ENCODE measurements at places on chromosomes 5 and 9.

DNA sequence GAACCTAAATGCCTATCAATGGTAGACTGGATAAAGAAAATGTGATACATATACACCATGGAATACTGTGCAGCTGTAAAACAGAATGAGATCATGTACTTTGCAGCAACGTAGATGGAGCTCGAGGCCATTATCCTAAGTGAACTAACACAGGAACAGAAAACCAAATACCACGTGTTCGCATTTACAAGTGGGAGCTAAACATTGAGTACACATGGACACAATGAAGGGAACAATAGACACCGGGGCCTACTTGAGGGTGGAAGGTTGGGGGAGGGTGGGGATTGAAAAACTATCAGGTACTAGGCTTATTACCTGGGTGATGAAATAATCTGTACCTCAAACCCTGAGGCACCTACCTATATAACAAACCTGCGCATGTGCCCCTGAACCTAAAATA lies 22.4 kb upstream of the DEPDC1B start:
- no peak for DNase-seq

DNA sequence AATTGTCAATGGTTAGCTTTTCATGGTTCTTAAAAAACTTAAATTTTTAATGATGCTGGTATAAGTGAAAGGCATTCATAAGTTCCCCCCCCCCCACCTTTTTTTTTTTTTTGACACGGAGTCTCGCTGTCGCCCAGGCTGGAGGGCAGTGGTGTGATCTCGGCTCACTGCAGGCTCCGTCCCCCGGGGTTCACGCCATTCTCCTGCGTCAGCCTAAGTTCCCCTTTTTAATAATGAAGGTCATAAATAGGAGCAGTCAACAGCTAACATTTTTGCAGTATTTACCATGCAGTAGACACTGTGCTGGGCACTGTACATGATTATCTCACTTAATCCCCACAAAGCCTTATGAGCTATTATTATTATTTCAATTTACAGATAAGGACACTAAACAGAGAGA lies 556.3 kb downstream of the PDE4D start:
- no peak for DNase-seq

GRCh38 chr9:86839522-86839921 lies 107.8 kb downstream of the GAS1 start:
- no peak for DNase-seq

DNA sequence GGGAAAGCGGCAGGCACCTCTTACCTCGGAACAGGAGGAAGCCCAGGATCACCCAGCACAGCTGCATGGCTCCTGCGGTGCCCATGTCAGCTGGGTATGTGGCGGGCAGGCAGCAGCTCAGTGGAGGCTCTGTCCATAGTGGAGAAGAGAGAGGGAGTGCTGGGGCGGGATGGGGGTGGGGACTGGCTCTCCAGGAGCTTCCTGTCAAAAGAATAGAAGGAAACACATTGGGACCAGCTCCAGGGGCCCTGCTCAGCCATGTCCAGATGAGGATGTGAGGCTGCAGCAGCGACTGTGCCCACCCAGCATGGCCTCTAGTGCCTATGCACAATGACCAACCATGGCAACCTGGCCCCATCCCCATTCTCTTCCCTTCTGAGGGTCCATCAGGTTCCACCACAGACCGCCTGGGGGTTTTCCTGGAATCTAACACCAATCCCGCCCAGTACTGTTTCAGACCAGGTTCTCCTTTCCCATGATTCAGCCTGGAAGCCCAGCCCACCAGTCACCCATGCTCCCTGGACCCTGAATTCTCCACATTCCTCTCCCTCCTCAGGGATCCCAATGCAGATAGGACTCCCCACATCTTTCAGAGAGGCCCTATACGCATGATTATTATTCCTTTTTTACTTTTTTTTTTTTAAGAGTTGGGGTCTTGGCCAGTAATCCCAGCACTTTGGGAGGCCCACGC lies at the start of gene ECSCR:
Gene ECSCR (minus strand): TSS at position 158 of the 691 bp plus-strand sequence. CDS start 73 bp downstream, at position 85.
- DNase-seq, result no peak

- peak; percentile 77 for DNase-seq
Observed at GRCh38 chr9:3508521-3509291, 17.1 kb downstream of the RFX3 start.

GRCh38 chr9:136978073-136978864 lies 965 bp downstream of the PTGDS start:
- peak; percentile 53 for DNase-seq

GRCh38 chr9:82546136-82546535 lies 516.8 kb downstream of the RASEF start:
- DNase-seq, result no peak

DNA sequence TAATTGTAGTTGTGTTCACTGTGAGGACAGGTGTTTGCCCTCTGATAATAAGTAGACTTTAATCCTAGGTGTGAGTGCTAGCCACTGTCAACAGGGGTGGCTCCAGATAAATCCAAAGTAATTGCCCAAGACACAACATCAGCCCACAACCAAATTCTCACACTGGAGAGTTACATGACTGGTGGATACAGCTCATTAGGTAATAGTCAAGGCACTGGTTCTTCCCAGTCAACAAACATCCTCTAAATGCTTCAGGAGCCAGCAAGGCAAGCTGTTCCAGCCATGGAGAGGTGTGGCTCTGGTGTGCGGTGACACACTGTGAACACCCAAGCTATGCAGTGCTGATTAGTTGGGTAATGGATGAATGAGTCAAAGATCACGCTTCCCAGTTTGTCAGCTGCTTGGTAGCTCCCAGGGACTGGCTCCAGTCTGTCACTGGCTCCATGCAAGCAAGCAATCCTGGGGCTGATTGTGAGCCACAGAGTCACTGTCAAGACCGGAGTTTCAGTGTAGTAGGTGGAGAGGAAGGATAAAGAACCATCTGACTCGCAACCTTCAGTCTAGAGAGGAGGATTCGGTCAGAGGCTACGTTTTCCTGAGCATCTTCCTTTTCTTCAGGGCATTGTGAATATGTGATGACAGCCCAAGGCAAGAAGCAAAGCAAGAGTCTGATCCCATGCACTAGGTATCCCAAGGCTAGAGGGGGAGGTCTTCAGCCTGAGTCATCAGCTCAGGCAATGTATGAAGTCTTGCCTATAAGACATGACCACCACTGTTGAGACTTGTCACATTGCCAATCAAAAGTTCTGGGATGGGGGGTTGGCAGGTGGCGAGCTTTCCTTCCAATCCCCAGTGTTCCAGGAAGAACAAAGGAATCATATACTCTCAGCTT lies 63.1 kb downstream of the UGCG start:
- no peak for DNase-seq

- no peak for DNase-seq
Observed at GRCh38 chr5:7377761-7378160, 18.2 kb upstream of the ADCY2 start.

GRCh38 chr9:68878450-68878849 lies 135.5 kb downstream of the PRKACG start:
- no peak for DNase-seq

DNA sequence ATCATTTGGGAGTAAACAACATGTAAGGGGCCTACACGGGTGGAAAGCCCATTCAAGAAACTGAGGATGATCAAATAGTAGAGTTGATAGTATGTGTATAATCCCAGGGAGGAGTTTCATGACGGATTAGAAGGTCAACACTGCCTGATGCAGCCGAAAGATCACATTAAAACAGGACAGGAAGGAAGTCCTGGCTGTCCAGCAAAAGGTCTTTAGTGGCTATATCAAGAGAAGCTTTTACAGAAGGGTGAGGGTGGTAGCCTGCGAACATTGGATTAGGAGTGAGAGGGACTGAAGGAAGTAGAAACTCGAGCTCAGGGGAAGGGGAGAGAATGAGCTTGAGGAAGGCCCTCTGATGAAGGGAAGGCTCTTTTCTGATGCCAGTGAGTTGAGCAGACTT lies 36.0 kb downstream of the DOCK8 start:
- DNase-seq, result no peak

DNA sequence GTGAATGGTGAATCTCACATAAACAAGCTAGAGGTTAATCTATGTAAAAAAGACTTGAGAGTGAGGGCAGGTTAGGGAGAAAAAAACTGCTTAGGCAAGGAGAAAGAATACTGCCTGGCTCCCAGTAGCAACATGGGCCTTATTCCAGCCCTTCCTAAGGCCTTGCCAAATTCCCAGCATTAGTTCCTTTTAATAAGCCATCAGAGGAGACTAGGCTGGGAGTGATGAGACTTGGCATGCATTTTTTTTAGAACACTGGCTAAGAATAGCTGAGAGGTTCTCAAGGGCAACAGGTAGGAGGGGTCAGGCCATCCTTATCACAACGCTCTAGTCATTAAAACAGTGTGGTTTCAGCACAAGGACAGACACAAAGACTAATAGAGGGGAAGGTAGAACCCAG lies 20.9 kb upstream of the ZBTB43 start:
- no peak for DNase-seq

DNA sequence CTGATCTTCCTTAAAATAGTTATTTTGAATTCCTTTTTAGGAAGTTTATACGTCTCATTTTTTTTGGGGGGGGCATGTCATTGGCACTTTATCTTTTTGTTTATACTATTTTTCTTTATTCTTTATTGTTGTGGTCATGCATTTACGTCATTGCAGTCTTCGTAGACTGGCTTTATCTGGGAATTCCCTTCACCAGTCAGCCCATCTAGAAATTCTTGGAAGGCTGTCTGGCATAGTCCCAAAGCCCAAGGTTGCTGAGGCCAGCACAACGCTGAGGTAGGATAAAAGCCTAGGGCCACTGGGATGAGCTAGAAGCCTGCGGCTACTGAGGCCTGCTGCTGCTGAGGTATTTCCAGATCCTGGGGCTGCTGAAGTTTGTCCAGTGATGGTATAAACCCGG lies 121.5 kb downstream of the ISOC1 start:
- no peak for DNase-seq

GRCh38 chr9:36036253-36036779 lies 397 bp upstream of the RECK start:
- DNase-seq, result no peak

DNA sequence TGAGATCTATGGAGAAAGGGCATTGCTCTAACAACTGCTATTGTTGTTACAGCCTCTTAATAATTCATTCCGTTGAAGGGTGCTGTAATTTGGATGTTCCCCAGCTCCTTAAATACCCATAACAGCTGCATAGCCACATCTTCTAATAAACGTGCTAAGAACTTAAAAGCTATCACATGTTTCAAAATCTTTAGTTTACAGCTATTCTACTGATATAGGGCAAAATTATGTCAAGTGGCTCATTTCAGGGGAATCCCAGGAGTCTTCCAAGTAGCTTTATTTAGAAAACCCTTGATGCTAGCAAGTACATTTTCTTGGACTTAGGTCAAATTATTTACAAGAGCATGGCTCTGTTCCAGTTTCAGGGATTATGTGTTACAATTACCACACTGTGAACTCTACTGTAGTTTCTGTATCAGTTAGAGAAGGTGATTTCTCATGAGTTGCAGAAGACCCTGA lies 990.4 kb upstream of the ACO1 start:
- DNase-seq, result no peak

DNA sequence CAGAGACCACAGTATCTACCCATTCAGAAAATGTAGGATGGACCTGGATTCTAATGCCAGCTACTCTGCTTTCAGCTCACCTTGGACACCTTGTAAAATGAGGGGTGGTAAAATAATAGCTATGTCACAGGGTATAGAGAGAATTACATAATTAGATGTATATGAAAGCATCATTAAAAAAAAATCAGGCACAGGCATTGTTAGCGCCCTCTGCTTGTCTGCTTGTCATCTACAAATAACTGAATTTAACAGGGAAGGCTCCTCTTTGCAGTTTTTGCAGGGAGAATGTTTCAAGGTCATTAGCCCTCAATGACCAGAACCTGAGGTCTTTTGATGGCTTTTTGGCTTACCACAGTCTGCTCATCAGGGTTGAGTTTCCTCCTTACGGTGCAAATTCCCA lies 58.0 kb downstream of the GPR21 start:
- no peak for DNase-seq

DNA sequence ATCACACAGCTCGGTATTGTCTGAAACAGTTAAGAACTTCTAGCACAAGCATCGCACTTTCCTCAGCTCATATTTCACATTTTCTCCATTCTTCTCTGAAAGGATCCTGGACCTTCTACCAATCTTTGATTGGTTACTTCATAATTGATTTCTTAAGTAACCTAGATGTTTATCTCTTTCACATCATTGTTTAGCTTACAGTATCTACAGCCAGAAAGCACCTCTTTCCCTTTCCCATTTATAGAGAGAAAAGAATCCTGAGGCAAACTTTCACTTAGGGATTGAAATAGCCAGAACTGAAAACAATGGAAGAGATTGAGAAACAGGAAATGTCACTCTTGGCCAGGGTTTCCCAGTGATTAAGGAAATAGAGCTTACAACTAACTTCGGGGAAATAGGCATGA lies 2.5 kb downstream of the IL33 start:
- no peak for DNase-seq

- DNase-seq, result no peak
Observed at GRCh38 chr9:133934482-133935232, 57.5 kb downstream of the VAV2 start.

DNA sequence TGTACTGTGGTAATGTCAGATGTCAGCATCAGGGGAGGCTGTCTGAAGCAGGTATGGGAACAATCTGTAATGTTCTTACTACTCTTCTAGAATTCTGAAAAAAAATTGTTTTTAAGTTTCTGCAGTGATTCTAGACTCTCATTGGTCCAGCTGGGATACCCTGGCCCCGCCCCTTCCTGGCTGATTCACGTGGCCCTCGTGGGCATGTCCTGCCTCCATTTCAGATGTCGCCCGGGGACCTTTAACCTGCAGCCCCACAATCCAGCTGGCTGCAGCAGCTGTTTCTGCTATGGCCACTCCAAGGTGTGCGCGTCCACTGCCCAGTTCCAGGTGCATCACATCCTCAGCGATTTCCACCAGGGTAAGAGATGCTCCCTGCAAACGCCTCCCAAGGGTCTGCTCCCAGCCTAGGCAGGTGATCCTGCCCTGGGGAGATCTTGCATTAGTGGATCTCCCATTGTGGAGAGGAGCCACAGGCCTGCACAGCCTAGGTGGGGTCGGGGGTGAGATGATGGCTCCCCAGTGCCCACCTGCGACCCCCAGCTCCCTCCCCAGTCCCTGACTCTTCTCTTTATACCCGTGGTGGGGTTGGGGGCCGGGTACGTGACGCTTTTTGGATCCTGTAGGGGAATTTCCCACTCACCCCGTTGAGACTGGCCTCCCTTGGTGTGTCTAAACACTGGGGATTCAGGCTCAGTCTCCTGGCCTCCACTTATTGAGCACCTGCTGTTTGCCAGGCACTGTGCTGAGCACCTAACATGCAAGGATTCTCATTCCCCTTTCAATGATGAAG lies 36.5 kb downstream of the LAMC3 start:
- no peak for DNase-seq

DNA sequence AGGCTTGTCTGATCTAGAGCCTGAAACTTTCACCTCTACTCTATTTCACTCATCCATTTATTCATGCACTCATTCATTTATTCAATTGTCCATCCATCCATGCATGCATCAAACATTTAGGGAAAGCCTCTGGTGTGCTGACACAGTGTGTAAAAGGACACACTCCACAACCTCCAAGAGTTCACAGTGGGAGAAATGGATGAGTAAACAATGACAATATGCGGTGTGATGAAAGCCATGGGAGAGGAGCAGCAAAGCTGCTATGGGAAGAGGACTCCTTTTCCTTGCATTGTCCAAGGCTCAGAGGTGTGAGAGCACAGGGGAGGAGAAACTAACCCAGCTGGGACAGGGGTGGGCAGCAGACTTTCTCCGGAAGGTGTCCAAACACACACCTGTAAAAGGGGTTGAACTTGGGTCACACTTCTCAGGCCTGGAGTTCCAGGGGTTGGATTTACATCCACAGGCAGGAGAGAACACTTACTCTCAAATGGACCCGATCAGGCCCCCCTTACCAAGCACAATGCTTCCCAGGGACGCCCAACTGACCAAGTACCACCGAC lies 21.2 kb upstream of the PFDN1 start:
- DNase-seq, result no peak
